ENCODE measurements at places on chromosomes 4 and X. TPM values are rescaled to one million over a fixed set of nuclear protein-coding genes. Genes with fewer than 3 reads are reported as not detected.

DNA sequence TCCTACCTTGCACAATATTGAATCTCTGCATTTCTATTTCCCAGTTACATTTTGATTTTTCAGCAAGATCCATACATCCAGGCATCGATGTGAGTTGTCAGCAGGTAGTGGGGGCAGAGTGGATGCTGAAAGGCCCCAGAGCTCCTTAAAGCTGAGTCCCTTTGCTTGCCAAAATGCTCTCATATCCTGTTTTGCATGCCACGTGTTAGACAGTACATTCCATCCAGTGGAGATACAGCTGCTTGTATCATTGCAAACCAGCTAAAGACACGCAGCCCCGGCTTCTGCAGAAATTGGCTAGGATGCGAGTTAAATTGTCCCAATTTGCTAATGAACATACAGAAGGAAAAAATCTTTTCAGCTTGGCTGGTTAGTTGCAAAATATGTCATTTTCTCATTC is 179.6 kb upstream of the MXRA5 start:
- peak; percentile 69 for DNase-seq
- H3K4me1 ChIP-seq = peaks cover 17% of the 10 kb centered on the region
- H3K27ac ChIP-seq = peak overlapping the region; percentile 79
- H3K4me3 ChIP-seq = no peak overlapping the region
- H3K27me3 ChIP-seq = no peaks in the 10 kb centered on the region

Gene SSX5
- not detected for total RNA-seq

- H3K4me1 ChIP-seq = no peaks in the 10 kb centered on the region
- DNase-seq = peak; percentile 46
- H3K27me3 ChIP-seq = no peaks in the 10 kb centered on the region
- H3K4me3 ChIP-seq = no peak overlapping the region
Observed at GRCh38 chr4:159946983-159947615, 844.2 kb downstream of the RAPGEF2 start.

- no peaks in the 10 kb centered on the region for H3K36me3 ChIP-seq
- H3K4me3 ChIP-seq = peak overlapping the region; percentile 10
- DNase-seq = no peak
- H3K27me3 ChIP-seq = peaks cover 9% of the 10 kb centered on the region
- no peak overlapping the region for H3K27ac ChIP-seq
Observed at GRCh38 chrX:155874571-155875244, 6.4 kb upstream of the VAMP7 start.

GRCh38 chr4:14277505-14277904 is 650.0 kb upstream of the BOD1L1 start:
- H3K4me1 ChIP-seq = no peaks in the 10 kb centered on the region
- H3K27me3 ChIP-seq = no peaks in the 10 kb centered on the region
- no peak overlapping the region for H3K27ac ChIP-seq
- no peaks in the 10 kb centered on the region for H3K36me3 ChIP-seq

DNA sequence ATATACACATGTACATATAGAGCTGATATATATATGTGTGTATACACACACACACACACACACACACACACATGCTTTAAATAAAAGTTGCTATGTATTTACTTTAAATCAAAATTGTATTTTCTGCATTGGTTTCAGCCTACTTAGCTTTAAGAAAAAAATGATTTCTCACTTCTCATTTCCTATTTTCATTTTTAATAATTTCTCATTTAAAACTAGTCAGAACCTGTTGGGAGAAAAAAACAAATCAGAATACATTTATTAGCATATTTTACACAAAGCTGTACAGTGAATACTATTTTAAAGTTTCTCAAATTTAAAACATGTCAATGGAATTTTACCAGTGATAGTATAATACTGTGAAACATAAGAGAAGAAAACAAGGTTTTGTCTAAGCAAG is 681.8 kb downstream of the CENPC start:
- H3K27ac ChIP-seq = no peak overlapping the region
- no peaks in the 10 kb centered on the region for H3K27me3 ChIP-seq
- no peaks in the 10 kb centered on the region for H3K36me3 ChIP-seq
- H3K4me3 ChIP-seq = no peak overlapping the region
- DNase-seq = no peak

Gene CXCL3
- total RNA-seq = 1.4 TPM

GRCh38 chrX:40240844-40241243 is 143.1 kb upstream of the BCOR start:
- DNase-seq = no peak
- peaks cover 10% of the 10 kb centered on the region for H3K4me1 ChIP-seq
- no peak overlapping the region for H3K4me3 ChIP-seq

- no peak overlapping the region for H3K4me3 ChIP-seq
- DNase-seq = no peak
- peaks cover 10% of the 10 kb centered on the region for H3K4me1 ChIP-seq
- H3K36me3 ChIP-seq = no peaks in the 10 kb centered on the region
- H3K27ac ChIP-seq = no peak overlapping the region
Observed at GRCh38 chr4:124199185-124199584, 513.3 kb downstream of the ANKRD50 start.

Gene CABS1
- total RNA-seq = not detected

Gene FHIP1A
- total RNA-seq = 4.1 TPM

DNA sequence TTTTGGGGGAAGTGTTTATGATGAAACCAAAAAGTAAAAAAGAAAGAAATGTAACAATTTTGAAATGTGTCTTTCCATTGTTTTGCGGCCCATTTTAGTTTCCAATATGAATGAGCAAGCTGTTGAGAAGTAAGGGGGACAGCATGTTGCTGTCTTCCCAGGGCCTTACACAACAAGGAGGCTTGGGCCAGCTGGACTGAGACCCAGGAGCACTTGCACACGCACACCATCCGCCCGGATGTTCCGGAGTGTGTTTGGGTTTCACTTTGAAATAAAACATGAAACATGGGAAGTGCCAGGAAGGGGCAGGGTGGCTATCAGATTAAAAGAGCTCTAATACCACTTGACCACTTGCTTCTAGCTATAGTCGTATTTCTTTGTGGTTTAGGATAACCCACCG is 144.4 kb downstream of the NHS start:
- H3K27ac ChIP-seq = no peak overlapping the region
- no peaks in the 10 kb centered on the region for H3K27me3 ChIP-seq
- H3K4me1 ChIP-seq = peaks cover 2% of the 10 kb centered on the region
- no peak for DNase-seq
- no peak overlapping the region for H3K4me3 ChIP-seq

- H3K4me3 ChIP-seq = no peak overlapping the region
- no peaks in the 10 kb centered on the region for H3K27me3 ChIP-seq
- H3K27ac ChIP-seq = no peak overlapping the region
- no peaks in the 10 kb centered on the region for H3K4me1 ChIP-seq
- DNase-seq = no peak
Observed at GRCh38 chr4:169420291-169420690, 149.5 kb upstream of the SH3RF1 start.

Gene SPANXB1
- total RNA-seq = not detected

DNA sequence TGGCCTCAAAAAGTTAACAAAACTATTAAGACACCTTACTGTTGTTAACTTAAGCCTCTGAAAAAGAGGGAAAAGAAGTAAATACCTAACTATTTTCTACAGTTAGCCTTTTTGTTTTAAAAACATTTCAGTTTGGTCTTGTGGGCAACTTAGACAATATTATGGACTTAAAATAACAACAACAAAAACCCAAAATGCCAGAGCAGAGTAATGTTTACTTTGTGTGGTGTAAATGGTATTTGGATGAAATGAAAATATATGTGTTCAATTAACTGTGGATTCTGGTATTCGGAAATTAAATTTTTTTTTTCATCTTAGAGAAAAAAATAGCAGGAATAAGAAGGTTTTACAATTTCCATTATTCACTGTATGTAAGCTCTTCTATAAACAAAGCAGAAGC is 79.6 kb upstream of the NPNT start:
- no peak overlapping the region for H3K27ac ChIP-seq
- H3K4me1 ChIP-seq = no peaks in the 10 kb centered on the region
- no peaks in the 10 kb centered on the region for H3K36me3 ChIP-seq
- no peak for DNase-seq
- H3K27me3 ChIP-seq = no peaks in the 10 kb centered on the region

GRCh38 chrX:139766545-139766983 is 58.6 kb upstream of the MCF2 start:
- DNase-seq = no peak
- H3K27me3 ChIP-seq = no peaks in the 10 kb centered on the region
- no peak overlapping the region for H3K4me3 ChIP-seq

DNA sequence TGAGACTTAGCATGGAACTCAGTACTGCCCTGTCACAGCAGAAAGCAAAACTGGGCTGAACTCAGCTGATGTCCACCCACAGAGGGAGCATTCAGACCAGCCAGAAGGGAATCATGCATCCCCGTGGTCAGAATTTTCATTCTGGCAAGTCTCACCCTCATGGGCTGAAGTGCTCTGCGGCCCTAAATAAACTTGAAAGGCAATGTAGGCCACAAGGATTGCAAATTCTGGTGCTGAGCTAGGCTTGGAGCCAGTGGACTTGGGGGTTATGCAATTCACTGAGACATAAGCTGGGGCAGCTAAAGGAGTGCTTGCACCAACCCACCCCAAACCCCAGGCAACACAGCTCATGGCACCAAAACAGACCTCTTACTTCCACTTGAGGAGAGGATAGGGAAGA is 494.1 kb downstream of the GABRG1 start:
- no peaks in the 10 kb centered on the region for H3K27me3 ChIP-seq
- H3K27ac ChIP-seq = no peak overlapping the region
- DNase-seq = no peak
- H3K4me1 ChIP-seq = no peaks in the 10 kb centered on the region

DNA sequence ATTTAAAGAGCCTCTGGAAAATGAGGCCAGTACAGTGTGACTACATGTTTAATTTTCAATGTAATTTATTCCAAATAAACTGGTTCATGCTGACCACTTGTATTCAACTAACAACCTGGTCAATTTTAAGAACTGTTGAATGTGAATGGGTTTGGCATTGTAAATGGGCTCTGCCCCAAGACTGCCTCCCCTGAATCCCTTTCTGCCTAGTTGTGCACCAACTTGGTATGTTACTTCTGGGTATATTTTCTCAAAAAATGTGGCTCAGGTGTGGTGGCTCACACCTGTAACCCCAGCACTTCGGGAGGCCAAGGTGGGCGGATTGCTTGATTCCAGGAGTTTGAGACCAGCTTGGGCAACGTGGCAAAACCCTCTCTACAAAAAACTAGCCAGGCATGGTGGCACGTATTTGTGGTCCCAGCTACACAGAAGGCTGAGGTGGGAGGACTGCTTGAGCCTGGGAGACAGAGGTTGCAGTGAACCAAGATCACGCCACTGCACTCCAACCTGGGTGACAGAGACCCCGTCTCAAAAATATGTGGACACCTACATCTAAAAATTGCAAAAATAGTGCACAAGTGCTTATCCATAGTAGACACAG is 7.2 kb downstream of the RPL9 start:
- peaks cover 10% of the 10 kb centered on the region for H3K4me1 ChIP-seq
- peaks cover 48% of the 10 kb centered on the region for H3K36me3 ChIP-seq
- H3K27me3 ChIP-seq = no peaks in the 10 kb centered on the region
- no peak overlapping the region for H3K4me3 ChIP-seq

Gene PCSK1N
- total RNA-seq = 62.0 TPM

- no peaks in the 10 kb centered on the region for H3K27me3 ChIP-seq
- H3K36me3 ChIP-seq = no peaks in the 10 kb centered on the region
- no peak overlapping the region for H3K4me3 ChIP-seq
- H3K4me1 ChIP-seq = peaks cover 5% of the 10 kb centered on the region
- no peak overlapping the region for H3K27ac ChIP-seq
Observed at GRCh38 chrX:123322536-123322935, 138.5 kb downstream of the GRIA3 start.

- no peak overlapping the region for H3K4me3 ChIP-seq
- H3K36me3 ChIP-seq = no peaks in the 10 kb centered on the region
- no peak overlapping the region for H3K27ac ChIP-seq
- H3K27me3 ChIP-seq = no peaks in the 10 kb centered on the region
- peaks cover 9% of the 10 kb centered on the region for H3K4me1 ChIP-seq
Observed at GRCh38 chr4:175998782-175999181, 66.9 kb upstream of the WDR17 start.

- peak overlapping the region; percentile 97 for H3K27ac ChIP-seq
- peaks cover 47% of the 10 kb centered on the region for H3K4me1 ChIP-seq
- no peaks in the 10 kb centered on the region for H3K27me3 ChIP-seq
Observed at GRCh38 chrX:45806410-45807121, 605.9 kb upstream of the DIPK2B start.

DNA sequence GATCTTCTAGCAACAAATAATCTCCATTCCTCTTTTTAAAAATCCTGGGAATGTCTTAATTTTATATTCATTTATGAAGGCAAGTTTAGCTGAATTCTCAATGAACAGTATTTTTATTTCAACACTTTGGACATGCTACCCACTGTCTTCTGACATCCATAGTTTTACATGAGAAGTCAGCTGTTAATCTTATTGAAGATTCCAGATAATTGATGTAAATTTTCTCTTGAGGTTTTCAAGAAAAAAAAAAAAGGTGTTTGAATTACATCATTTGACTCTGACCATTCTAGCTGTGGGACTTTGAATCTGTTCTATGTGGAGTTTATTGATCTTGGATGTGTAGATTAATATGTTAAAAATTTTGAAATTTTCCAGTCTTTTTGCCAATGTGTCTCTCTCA is 28.0 kb downstream of the PDHA2 start:
- no peaks in the 10 kb centered on the region for H3K27me3 ChIP-seq
- H3K4me3 ChIP-seq = no peak overlapping the region
- no peak overlapping the region for H3K27ac ChIP-seq
- no peaks in the 10 kb centered on the region for H3K36me3 ChIP-seq
- H3K4me1 ChIP-seq = no peaks in the 10 kb centered on the region
- peak; percentile 8 for DNase-seq

DNA sequence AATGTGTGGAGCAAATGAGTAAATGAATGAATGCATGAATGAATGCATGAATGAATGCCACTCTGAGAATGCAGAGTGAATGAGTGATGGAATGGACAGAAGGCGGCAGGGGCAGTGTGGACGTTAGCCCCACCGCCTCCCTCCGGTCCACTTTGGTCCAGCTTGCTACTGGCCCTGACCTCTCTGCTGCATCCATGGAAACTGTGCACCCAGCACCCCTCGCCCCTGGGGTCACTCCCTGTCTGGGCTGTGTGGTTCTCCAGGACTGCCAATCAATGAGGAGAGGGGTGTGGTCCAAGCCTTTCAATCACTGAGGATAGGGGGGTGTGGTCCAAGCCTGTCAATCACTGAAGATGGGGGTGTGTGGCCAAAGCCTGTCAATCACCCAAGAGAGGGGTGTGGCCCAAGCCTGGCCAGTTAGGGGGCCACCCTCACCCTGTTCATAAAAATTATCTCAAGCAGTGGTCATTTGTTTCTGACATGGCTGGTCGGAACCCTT is 39.2 kb upstream of the ASMTL start:
- H3K36me3 ChIP-seq = no peaks in the 10 kb centered on the region
- H3K4me3 ChIP-seq = no peak overlapping the region
- no peak overlapping the region for H3K27ac ChIP-seq
- H3K4me1 ChIP-seq = no peaks in the 10 kb centered on the region
- DNase-seq = no peak

- H3K27ac ChIP-seq = no peak overlapping the region
- no peaks in the 10 kb centered on the region for H3K36me3 ChIP-seq
- H3K4me3 ChIP-seq = no peak overlapping the region
- H3K4me1 ChIP-seq = no peaks in the 10 kb centered on the region
- H3K27me3 ChIP-seq = no peaks in the 10 kb centered on the region
Observed at GRCh38 chrX:11143931-11144678, 33.0 kb downstream of the HCCS start.
